ENCODE measurements at places on chromosomes 13 and 19.

GRCh38 chr13:100304229-100304628 lies 215.3 kb downstream of the PCCA start:
- no peak for DNase-seq

DNA sequence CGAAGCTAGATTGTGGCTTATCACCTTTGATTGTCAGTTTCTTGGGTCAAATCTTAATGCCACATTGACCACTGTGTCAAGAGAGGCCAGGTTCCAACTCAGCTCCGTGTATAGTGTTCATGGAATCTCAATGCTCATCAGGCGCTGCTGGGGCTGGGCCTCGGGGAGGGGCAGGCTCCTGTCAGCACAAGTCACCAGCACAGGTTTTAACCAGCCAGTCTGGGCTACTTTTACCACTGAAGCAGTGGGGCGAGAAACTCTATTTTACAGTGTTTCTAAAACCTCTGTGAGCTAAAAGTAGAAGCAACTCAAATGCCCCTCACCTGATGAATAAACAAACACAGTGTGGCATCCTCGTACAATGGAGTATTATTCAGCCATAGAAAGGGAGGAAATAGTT lies 118.7 kb upstream of the GJB6 start:
- DNase-seq: no peak

- DNase-seq: no peak
These were observed at the start of gene SHC2 for GRCh38 chr19:460877-461720. SHC2 (minus strand) TSS chr19:461033; CDS start chr19:460996, 37 bp downstream.

DNA sequence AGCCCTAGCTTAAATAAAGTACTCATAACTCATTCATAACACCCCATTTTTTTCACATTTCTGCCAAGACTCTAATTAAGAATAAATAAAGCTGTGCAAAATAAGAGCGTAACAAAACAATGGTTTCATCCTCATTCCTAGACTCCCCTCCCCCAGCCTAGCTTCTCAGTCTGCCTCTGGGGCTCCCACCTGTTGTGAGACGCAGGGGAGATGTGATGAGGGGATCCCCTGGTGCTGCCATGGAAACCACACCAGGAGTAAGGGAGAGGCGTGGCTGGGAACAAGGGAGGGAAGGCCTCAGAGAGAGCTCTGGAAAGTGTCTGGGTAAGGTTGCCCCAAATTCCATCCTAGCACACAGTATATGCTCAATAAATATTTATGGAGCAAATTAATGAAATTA lies 93.3 kb upstream of the USP29 start:
- no peak for DNase-seq

GRCh38 chr19:280541-281009 lies 10.6 kb downstream of the PLPP2 start:
- no peak for DNase-seq

- DNase-seq: no peak
These were observed 95.9 kb downstream of the AKAP11 start for GRCh38 chr13:42367831-42368230.
